ENCODE measurements at places on chromosomes 1 and 21.
A peak's percentile ranks its signal among the peaks of the same experiment; 100 is the strongest.

- no peak for DNase-seq
These were observed 5.9 kb upstream of the PIGR start for GRCh38 chr1:206952171-206952570.

- no peak for DNase-seq
These were observed 41.7 kb downstream of the COL24A1 start for GRCh38 chr1:86114816-86115400.

GRCh38 chr1:172321451-172321850 lies 99.0 kb upstream of the C1orf105 start:
- DNase-seq, result no peak

DNA sequence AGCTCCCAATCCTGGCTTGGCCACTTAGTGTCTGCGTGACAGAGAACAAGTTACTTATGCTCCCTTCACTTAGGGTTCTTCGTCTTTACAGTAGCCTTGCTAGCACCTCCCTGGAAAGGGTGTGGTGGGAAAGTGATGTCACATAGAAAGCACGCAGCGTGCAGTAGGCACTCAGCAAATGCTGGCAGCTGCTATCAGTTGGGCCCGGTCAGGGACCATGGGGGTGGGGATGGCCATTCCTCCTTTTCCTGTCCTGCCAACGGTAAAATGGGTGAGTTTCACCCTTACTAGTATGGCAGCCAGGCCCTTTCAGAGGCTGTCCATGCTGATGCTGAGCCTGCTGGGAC lies 6.2 kb upstream of the KCNA10 start:
- no peak for DNase-seq

GRCh38 chr1:191151321-191151807 lies 673.7 kb upstream of the BRINP3 start:
- DNase-seq, result no peak

DNA sequence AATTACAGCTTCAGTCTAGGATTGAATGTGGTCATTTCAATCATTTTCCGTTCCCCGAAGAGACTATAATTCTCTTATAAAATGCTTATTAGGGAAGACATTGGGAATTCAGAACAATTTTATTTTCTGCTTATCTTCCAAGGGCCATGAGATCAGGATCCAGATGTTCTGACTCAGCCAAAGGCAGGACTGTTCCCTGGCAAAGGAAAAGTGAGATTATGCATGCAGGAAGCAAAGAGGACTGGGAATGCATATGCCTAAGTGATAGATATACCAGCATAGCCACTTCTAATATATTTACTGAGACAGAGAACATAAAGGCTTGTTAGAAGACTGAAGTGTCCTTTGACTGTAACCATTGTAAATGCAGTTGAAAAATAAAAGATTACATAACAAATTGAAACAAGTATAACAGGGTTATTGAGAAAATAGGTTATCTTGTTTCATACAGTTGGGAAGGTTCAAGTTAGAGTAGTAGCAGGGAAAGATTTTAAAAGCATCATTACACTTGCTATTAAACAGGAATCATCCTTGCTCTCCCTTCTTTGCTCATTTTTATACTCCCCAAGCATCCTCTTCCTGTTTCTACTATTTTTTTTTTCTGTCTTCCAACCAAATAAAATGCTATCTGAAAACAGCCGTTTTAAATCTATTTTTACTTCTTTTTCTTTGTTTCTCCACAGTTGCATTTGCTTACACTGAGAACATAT lies 439.6 kb upstream of the ADAMTS5 start:
- DNase-seq, result no peak

- no peak for DNase-seq
These were observed 47.6 kb upstream of the DMRTB1 start for GRCh38 chr1:53411541-53412152.

- no peak for DNase-seq
These were observed 131.2 kb downstream of the URB2 start for GRCh38 chr1:229757226-229757625.

- DNase-seq, result peak; percentile 27
These were observed 58.9 kb downstream of the TNFSF18 start for GRCh38 chr1:172991674-172992400.

- DNase-seq, result peak; percentile 92
These were observed 70.0 kb downstream of the CLCA4 start for GRCh38 chr1:86616871-86617270.

DNA sequence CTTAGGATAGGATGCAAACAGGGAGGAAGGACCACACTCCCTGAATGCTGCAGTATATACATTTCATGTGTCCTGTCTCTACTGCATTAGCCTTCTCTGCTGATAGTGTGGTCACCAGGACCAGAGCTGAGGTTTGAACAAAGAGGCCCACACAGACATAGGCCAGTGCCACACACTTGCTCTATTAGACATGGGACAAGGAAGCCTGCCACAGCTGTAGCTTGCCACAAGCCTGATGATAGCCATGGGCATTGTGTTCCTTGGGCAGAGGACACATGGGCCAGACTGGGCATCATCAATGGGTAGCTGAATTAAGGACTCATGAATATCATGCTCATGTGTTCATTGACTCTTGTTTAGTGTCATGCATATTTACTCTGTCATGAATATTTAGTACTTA lies 10.4 kb downstream of the CAMSAP2 start:
- no peak for DNase-seq

- no peak for DNase-seq
These were observed 67.9 kb upstream of the MACF1 start for GRCh38 chr1:39136638-39137037.

DNA sequence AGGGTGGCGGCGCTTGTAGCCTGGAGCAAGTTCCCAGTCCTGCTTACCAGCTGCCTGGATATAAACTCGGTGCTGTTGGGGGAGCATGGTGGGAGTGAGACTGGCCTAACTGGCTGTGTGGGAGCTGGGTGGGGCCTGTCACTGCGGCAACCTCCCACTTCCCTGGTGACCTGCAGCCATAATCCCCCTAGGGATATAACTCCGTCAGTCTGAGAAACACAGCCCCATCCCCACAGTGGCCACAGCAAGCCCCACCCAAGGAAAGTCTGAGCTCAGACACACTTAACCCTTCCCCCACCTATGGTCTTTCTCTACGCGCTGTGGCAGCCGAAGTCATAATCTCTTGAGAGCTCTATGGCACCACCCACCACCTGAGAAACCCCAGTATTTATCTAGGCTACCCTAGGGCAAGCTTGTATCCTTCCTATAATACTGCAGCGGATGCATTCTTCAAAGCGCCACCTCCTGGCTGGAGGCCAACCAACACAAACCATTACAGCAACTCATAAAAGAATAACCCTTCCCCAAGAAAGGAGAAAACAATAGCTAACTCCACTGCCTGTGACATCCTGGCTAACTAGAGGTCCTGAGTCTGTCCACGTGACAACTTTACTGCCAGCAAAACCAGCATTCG lies 57.4 kb downstream of the ZNF648 start:
- DNase-seq, result no peak

GRCh38 chr1:23126801-23127200 lies 41.9 kb downstream of the LUZP1 start:
- no peak for DNase-seq

DNA sequence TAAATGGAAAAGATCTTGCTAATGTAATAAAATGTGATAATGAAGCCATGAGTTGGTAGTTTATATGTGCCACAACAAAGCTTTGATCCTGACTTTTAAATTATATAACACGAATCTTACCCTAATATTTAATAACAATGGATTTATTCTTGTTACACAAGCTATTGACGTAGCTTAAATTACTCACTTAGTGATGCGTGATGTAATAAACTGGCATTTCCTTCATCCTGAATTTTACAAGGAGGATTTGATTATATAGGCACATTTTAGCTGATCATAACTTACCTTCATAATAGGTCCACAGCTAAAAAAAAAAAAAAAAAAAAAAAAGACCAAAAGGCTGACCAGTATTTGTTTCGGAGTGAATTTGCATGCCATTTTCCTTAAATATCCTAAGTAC lies 76.2 kb upstream of the IVNS1ABP start:
- no peak for DNase-seq

- no peak for DNase-seq
These were observed 14.1 kb downstream of the CEP104 start for GRCh38 chr1:3842912-3843311.

- DNase-seq, result no peak
These were observed 9.5 kb upstream of the CR2 start for GRCh38 chr1:207444514-207445217.

DNA sequence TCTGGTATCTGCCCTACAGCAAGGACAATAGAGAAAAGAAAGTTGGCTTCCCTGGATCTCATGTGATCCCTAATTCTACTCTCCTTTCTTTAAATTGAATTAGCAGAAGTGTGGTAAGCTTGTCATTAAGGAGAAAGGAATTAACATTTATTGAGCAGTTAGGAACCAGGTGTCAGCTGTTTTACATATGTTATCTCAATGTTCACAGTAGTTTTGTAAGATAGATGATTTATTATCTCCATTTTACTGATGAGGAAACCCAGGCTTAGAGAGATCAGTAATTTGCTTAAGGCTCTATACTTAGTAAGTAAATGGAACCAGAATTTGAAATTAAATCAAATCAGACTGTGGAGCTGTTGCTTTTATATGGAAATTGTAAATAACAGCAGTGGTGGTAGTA lies 8.0 kb downstream of the XPR1 start:
- DNase-seq, result no peak

DNA sequence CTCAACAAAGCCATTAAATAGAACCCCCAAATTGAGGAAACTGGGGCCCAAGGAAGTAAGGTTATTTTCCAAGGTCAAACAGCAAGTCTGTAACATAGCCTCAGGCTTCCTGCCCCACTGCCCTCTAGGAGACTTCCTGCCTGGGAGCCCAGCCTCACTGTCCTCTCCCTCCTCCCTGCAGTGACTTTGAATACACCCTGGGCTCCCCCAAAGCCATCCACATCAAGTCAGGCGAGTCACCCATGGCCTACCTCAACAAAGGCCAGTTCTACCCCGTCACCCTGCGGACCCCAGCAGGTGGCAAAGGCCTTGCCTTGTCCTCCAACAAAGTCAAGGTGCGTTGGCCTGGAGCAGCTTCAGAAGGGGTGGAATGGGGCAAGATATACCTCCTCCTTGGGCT lies 18.3 kb downstream of the GRHL3 start:
- no peak for DNase-seq

GRCh38 chr1:228812961-228813360 lies 77.7 kb downstream of the RHOU start:
- DNase-seq, result no peak

- peak; percentile 23 for DNase-seq
These were observed 40.7 kb upstream of the SCMH1 start for GRCh38 chr1:41282679-41283317.

DNA sequence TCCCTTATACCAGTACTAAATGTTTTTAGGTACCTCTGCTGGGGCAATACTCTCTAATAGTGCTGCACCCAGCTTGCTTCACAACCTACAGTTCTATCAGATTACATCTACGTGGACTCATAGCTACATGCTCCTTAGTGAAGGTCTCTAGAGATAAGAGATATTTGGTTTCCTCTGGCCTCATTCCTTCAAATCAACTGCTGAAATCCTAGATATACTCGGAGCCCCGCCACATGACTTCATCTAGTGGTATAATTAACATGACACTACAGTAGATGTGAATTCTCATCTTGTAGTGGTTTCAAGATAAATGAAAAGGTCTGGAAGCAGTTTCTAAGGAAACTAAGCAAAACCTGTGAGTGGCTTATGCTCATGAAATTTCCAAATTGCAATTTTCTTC lies 115.4 kb downstream of the SMYD2 start:
- DNase-seq, result no peak

- no peak for DNase-seq
These were observed 53.3 kb downstream of the ERO1B start for GRCh38 chr1:236228411-236228810.

DNA sequence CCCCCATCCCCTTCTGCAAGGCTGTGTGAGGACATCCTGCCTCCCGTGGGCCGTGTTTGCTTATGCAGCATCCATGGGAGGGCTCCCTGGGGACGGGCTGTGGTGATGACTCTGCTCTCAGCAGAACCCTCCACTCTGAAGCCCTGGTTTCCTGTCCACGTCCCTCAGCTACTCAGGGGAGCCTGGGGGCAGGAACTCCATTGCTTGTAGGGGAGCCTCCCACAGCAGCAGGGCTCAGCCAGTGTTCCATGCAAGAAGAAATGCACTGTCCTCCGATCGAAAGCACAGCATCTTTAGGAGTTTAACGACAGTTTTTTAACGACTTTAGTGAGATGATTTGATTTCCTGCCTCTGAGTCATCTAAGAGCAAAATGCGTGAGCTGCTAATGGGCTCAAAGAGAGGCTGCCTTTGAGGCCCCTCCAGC lies 8.3 kb upstream of the KCNAB2 start:
- DNase-seq, result no peak

DNA sequence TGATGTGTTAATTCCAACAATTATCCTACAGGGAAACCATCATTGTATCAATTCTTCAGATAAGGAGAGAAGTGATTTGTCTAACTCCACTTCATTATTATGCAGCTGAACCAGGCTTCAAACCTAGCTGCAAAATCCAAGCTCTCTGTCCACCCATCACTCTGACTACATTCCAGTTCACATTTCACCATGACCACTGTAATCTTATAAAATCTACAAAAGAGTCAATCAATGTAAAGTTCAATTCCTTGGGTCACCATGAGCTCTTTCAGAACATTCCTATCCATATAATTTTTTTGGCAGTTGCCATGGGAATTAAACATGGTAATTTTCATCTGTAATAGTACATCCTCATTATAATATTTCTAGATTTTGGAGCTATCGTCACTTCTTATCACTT lies 100.9 kb downstream of the PLPPR5 start:
- DNase-seq, result no peak

DNA sequence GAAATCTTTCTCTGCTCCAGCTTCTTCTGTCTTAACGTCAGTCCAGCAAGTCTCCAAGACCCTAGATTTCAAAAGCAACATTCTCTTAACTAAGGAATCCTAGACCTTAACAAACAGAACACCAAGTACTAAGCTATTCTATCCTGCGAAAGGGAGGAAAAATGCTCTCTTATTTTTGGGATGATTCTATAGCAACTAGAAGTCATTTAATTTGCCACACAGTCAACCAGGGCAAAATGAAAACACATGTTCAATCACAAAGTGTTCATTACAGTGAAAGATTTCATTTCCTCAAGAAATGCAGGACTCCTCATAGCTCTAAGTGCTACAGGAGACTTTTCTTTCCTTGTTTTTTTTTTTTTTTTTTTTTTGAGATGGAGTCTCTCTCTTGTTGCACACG lies 36.2 kb upstream of the DOCK7 start:
- no peak for DNase-seq

DNA sequence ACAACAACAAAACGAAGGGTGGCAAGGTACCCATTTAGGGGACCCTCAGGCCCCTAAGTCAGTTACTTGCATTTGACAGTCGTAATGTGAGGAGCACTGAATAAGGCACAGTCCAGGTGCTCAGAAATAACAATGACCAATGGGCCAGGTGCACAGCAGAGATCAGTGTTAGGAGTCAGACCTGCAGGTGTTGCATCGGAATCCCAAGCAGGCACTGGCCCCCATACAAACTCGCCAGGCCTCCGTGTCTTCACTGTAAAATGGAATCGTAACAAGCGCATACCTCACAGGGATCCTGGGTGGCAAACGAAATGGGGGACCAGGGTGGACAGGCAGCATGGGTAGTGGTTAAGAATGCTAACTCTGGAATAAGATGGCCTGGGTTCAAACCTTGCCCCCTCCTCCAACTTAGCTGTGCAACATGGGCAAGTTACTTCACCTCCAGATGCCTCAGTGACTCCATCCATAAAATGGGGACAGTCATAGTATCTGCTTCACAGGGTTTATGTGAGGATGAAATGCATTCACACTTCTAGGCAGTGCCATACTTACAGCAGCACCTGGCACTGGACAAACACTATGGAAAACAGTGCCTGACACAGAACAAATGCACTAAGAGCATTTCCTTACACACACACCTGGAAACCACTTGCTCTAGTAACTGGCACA lies 20.2 kb downstream of the RCAN1 start:
- no peak for DNase-seq
